ENCODE measurements at places on chromosomes 1 and 21.

DNA sequence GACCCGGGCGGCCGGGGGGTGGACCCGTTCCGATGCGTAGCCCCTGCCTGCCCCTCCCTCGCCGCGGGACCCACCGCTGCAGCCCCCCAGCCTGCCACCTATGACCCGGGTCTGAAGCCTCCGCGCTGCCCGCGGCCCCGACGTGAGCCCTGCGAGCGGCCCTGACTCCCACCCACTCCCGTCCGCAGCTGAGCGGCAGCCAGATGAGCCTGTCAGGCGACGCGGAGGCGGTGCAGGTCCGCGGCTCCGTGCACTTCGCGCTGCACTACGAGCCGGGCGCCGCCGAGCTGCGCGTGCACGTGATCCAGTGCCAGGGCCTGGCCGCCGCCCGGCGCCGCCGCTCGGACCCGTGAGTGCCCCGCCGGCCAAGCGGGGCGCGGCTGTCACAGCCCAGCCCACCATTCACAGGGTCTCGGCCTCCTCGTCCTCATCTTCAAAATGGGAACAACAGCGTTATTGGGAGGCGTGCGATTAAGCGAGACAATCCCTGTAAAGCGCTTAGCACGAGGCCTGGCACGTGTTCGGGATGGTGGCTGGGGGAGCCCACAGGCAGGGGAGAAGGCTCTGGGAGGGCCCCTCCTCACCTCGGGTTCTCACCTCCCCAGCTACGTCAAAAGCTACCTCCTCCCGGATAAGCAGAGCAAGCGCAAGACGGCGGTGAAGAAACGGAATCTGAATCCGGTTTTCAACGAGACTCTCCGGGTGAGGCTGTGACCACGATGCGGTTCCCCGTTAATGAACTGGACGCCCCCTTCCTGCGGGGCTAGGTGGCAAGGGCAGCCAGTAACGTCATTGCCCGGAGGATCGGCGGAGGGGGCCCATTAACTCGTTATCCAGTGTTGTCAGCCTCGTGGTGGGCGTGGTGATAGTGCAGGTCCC is 8.2 kb downstream of the SYTL1 start:
- DNase-seq, result peak; percentile 76

DNA sequence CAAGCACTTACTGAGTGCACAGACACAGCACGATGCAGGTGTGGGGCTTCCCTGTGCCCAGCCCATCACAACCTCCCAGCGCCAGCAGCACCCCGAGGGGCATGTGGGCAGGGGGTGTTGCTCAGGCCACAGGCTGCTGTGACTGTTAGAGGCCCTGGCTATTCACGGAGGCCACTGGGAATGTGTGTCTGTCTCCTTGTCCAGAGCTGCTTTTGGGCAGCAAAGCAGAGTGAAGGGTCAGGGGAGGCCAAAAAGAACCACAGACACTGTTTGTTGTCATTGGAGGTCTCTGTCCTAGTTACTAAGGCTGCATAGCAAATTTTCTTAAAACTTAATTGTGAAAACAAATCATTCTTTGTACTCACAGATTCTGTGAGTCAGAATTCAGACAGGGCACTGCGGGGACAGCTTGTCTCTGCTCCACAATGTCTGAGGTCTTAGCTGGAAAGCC is 49.6 kb downstream of the TNFRSF8 start:
- DNase-seq, result no peak

GRCh38 chr1:231387770-231388669 is 34.1 kb downstream of the EGLN1 start:
- DNase-seq, result peak; percentile 74

- no peak for DNase-seq
Observed at GRCh38 chr21:31780944-31781343, 49.0 kb upstream of the SCAF4 start.

- DNase-seq, result no peak
Observed at GRCh38 chr1:202616355-202616915, 93.8 kb downstream of the SYT2 start.

- DNase-seq, result no peak
Observed at GRCh38 chr1:224881762-224882211, 47.7 kb upstream of the DNAH14 start.

DNA sequence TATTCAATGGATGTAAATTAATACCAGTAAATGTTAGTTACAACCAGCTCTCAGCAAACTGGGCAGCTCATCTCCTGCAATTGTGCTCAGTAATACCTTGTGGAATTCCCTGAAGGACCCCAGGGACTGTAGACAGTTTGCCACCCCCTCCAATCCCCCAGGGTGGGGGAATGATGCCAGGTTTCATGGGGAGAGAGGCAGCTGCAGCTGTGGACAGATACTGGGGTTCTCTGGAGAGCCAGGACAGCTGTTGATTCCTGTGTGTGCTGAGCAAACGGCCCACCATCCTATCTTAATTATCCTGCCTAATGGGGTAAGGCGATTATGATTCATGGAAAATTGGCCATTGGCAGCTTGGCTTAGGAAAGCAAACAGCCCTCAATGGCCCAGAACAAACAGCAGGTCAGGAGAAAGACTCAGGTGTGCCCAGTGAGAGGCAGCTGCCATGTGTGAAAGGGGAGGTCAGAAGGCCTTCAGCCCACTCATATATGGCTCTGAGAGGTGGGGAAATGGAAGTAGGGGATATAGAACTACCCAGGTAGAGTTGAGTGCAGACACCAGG is 148.9 kb upstream of the CTTNBP2NL start:
- DNase-seq, result no peak
